ENCODE measurements at places on chromosomes 6 and 20.

DNA sequence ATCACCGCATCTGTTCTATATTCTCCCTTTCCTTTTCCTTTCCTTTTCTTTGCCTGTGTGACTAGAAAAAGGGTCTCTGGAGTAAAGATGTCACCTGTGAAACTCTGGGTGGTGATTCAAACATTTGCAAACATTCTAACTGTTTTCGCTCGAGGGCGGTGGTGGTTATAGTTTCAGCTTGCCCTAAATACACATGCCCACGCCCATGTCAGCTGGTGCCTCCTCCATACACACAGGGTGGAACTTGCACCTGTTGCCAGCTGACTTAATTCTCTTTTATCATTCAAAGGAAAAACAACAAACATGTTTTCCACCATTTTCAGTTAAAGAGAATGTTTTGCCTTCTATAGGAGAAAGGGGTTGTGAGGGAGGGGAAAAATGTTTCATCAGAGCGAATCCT is 381.9 kb upstream of the ARID1B start:
- peak; percentile 8 for DNase-seq

GRCh38 chr6:36227379-36228228 is 31.1 kb downstream of the BRPF3 start:
- DNase-seq, result no peak

- DNase-seq, result no peak
These were observed 19.7 kb upstream of the EFHC1 start for GRCh38 chr6:52400313-52401041.

GRCh38 chr6:13769655-13770053 is 44.7 kb downstream of the MCUR1 start:
- DNase-seq, result no peak

GRCh38 chr6:44049989-44050871 is 77.0 kb downstream of the MRPL14 start:
- DNase-seq, result no peak

GRCh38 chr6:157194643-157195042 is 128.7 kb downstream of the TMEM242 start:
- DNase-seq, result no peak

- DNase-seq, result no peak
These were observed 34.1 kb downstream of the CDS2 start for GRCh38 chr20:5160882-5161281.

GRCh38 chr6:34576286-34576955 is 20.3 kb upstream of the SPDEF start:
- DNase-seq, result no peak

GRCh38 chr20:10067321-10067720 is 32.5 kb downstream of the ANKEF1 start:
- no peak for DNase-seq

DNA sequence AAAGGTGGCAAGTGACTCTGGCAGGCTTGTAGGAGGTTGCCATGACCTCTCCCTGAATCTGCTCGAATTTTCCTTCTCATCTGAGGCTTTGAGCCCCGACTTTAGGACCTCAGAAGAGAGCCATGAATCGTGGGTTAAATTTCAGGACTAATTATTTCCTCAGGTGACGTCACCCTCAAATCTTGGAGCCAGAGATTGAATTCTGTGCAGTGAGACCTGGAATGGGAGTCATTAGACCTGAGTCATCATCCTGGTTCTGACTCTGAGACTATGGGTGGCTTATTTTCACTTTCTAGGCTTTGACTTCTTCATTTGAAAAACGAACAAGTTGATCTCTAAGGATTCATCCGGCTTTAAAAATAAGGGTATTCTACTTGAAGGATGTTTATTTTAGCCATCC is 48.5 kb upstream of the PDYN start:
- DNase-seq, result no peak

DNA sequence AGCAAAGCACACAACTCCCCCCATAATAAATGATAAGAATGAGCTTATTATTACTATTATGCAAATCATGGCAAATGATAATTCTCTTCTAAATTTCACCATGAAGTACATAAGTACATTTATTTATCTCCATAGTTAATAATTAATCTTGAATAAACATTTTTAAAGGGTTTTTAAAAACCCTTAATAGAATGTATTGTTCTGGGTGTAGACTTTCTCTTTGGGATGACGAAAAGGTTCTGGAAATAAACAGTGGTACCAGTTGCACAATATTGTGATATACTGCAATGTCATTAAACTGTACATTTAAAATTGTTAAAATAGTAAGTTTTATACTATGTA is 18.0 kb downstream of the DST start:
- no peak for DNase-seq

GRCh38 chr6:61886608-61887259 is 399.3 kb downstream of the KHDRBS2 start:
- no peak for DNase-seq

DNA sequence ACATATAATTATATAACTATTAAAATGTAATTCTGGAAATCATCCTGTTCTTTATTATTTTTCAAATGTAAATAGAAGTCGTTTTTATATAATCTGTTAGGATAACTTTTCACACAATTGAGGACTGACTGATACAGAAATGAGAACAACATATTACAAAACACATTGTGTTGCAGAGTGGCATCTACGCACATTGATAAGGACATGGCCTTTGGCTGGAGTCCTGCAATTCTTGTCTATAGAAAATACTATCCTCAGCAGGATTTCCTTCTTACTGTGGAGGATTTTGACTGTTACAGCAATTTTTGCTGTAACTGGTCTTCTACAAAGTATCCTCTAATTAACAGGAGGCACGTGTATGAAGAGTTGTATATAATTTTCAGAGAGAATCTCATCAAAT is 19.8 kb downstream of the SH3BGRL2 start:
- DNase-seq, result no peak

DNA sequence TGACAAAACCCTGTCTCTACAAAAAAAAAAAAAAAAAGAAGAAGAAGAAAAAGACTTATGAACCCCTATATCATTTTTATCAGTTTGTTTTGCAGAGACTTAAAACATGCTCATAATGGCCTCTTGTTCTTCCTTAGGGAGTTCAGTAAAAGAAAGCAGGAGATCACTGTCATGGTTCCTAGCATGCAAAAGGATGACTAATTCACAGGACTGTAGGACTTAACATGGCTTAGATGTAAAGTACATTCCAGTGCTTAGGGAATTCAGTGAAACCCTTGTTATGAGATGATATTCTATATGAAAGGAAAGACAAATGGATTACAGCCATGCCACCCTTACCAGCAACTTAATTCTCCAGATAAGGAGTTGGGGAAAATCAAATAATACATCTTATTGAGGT is 29.5 kb downstream of the EEF1A1 start:
- no peak for DNase-seq

DNA sequence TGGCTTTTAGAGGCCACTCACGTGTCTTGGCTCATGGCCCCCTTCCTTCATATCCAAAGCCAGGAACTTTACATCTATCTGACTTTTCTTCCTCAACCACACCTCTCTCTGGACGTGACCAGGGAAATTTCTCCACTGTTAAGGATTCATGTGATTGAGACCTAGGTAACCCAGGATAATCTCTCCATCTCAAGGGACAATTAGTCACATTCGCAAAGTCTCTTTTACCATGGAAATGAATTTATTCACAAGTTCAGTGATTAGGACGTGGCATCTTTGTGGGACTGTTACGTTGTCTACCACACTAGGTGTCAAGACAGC is 227.5 kb upstream of the RAB32 start:
- no peak for DNase-seq

GRCh38 chr6:70414813-70415212 is 1.5 kb downstream of the FAM135A start:
- no peak for DNase-seq

DNA sequence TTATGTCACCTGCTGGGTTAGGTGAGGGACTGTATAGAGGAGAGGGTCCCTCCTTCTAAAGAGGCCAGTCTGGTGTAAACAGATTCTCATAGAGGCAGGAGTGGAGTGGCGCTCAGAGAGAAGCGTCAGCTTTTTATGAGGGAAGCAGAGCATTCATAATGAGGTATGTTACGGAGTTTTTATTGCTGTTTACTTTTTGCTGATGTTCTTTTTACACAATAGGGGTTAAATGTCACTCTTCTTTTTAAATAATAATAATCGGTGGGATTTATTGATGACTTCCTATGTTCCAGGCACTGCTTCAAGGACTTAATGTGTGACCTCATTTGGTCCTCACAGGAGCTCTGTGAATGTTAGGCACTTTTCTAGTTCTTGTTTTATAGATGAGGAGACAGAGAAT is 79.9 kb downstream of the L3MBTL3 start:
- no peak for DNase-seq

- peak; percentile 43 for DNase-seq
These were observed 40.9 kb upstream of the CDH22 start for GRCh38 chr20:46349035-46349741.

GRCh38 chr6:15001326-15001910 is 244.5 kb upstream of the JARID2 start:
- no peak for DNase-seq

DNA sequence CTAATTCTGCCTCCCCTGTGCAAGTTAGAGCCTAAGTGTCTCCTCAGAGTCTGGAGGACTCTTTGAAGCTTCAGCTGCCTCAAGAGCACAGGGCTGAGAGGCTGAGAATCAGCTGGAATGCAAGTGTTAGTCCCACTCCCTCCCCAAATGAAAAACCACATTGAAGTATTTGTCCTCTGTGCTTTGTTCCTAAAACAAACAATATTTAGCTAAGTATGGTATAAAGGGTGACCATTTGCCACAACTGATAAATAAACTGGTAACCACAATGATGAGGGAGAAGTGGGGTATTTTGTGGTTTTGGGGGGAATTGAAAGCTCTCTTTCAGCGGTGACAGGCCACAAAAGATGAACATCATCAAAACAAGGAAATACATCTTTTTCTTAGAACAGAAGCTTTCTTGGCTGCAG is 91.7 kb upstream of the HDDC2 start:
- no peak for DNase-seq

- DNase-seq, result no peak
These were observed 1288.4 kb downstream of the EPHA7 start for GRCh38 chr6:92130944-92131343.

DNA sequence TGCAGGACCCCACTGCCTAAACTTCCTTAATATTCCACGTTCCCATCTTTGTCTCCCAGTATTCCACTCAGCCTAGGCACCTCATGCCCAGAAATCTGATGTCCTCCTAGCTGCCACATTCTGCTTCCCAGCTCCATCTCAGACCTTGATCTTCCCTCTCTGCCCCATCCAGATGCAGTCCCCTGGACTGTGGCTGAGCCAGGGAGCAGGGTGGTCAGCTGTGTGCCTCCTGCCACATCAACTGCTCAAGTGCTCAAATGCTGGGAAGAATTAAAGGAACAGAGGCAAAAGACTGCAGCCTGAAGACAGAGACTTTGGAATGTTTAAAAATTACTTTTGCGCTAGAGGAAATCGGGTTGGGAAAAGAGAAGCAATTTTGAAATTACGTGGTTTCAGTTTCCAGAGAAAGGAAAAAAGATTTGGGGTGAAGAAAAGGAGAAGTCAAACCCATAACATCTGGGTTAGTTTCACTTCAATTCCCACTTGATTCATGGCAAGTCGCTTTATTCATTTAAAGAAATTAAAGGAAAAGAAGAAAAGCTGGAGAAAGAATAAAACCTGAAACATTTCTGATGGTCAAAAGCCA is 704.8 kb downstream of the PTPRT start:
- DNase-seq, result no peak

DNA sequence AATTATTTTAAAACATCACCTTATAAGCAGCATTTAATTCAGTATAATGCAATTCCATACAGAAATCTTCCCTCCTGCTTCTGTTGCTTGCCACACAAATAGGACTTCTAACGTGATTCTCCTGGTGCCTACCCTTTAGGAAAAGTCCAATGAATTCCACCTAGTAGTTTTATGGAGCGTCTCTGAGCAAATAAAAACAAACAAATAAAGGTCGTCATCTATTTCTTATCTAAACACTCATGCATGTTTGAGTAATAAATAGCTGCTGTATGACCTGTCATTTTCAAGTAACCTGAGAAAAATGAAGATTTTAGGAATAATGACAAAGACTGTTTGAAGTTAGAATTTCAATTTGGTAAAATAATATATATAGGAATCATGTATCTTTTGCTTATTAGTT is 102.7 kb downstream of the BMP5 start:
- no peak for DNase-seq

DNA sequence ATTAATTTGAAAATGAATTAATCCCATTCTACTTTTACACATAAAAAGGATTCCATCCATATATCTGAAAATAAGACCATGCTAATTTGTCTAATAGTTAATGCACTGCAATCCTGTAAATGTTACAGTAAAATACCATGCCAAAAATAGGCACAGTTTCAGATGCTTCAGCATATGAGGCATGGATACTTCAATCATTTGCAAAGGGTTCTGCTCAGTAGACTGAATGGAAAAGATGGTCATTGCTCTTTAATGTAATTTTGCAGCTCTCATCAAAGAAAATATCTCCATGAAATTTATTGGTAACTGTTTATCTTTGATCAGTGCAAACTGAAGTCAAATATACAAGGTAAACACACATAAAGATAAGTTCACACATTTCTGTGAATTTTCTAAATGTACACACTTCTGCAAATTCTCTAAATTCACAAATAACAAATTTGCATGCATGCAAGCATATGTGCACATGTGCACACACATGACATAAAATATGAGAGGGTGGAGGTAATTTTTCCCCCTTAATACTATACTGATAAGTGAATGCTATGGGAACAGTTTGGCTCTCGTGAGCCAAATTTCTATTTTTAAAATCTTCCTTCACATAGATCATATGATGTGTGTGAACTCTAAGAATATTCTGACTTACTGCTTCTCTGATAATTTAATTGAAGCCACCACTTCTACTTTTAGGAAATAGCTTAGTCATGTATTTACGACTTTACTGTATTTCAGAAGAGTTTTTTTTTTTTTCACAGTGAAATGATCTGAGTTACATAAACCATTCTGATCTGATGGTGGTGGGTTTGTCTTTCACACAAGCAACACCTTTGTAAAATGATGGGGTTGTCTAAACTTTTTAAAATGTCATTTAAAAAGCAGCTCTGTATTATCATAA is 996.8 kb upstream of the CITED2 start:
- DNase-seq, result no peak

DNA sequence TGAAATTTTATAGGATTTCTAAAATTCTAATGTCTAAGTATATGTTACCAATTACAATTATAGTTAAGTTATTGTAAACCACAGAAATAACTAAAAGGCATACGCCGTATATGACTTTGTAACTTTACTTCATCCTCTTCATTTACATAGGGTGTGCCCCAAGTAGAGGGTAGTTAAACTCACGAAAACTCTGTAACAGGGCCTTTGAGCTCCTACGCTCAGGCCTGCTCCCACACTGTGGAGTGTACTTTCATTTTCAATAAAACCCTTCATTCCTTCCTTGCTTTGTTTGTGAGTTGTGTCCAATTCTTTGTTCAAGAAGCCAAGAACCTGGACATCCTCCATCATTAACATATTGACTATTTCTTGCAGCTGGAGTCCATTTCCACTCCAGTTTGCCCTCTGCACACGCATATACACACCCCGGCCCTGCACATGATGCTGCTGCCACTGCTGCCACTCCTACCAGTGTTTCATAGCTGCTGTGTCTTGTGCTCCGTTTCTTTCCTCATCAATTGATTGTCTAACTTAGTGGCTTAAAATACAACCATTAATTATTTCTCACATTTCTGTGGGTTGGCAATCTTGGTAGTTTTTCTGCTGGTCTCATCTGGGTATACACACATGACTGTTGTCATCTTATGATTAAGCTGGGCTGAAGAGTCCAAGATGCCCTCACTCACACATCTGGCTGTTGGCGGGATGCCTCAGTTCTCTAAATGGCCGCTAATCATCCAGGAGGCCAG is 33.0 kb upstream of the SCP2D1 start:
- no peak for DNase-seq
